CD4-positive, alpha-beta T cell treated with Interferon gamma for 1 hour (primary cell): ENCODE measurements at places on chromosomes 7 and 10.
A peak's percentile ranks its signal among the peaks of the same experiment; 100 is the strongest.

DNA sequence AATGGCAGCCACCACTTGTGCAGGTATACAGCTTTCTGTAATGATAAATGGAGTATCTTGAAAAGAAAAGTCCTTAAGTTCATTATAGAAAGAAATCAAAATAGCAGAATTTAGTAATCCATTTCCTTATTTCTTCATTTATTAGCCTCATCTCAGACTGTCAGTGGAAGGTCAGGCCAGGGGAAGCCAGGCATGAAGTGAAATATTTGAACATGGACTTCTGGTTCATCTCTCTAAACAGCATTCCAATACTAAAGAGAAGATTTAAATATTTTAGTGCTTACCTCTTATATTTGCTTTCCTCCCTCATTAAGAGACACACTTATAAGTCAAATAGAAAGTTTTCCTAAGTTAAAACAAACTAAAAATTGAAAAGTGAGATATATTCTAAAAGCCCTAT, 26.8 kb downstream of the TRDMT1 start:
- DNase-seq: no peak

DNA sequence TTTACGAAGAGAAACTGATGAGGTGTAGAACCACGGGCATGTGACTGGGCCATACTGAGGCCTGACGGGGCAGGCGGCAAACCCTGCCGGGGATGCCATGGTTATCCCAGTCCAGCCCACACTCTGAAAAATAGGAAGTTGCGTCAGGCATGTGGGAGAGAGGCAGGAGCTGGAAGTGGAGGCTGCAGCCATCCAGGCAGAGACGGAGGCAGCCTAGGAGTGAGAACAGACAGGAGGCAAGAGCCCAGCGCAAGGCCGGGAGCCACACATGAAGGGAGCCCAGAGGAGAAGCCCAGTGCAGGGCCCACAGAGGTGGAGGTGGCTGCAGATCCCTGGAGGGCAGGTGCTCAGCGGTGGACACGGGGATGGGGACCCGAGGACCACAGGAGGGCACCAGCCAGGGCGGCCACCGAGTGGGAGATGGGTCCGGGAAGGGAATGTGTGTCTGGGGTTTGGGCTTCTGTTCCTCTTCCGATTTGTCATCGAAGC, 175.2 kb upstream of the PPP2R2D start:
- DNase-seq: no peak

GRCh38 chr10:96858038-96858705, 26.1 kb downstream of the LCOR start:
- DNase-seq: no peak

- DNase-seq: no peak
Observed at GRCh38 chr10:101123085-101123814, 7.8 kb upstream of the TLX1 start.

DNA sequence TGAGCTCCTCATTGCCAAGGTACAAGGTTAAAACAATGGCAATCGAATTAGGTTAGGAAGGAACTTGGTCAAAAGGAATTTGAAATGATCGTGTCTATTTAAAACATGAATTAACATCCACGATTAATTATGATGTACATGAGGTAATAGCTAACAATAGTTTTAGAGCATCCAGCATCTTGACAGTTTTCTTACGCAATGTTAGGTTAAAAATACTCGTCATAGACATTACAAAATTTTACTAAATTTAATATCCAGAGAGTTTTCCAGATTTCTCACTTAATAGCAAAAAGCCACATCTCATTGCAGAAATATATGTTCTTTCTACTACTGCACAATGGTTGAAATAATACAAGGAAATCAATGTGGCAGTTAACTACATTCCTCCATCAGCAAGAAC, 22.6 kb downstream of the CUBN start:
- no peak for DNase-seq

GRCh38 chr7:7424151-7424873, 111.4 kb downstream of the COL28A1 start:
- peak; percentile 26 for DNase-seq

- peak; percentile 74 for DNase-seq
Observed at GRCh38 chr7:102431617-102432298, 1.6 kb upstream of the ORAI2 start.

GRCh38 chr7:106181658-106182265, 69.7 kb upstream of the SYPL1 start:
- no peak for DNase-seq

GRCh38 chr7:33776788-33777187, 128.6 kb upstream of the BMPER start:
- DNase-seq: no peak

DNA sequence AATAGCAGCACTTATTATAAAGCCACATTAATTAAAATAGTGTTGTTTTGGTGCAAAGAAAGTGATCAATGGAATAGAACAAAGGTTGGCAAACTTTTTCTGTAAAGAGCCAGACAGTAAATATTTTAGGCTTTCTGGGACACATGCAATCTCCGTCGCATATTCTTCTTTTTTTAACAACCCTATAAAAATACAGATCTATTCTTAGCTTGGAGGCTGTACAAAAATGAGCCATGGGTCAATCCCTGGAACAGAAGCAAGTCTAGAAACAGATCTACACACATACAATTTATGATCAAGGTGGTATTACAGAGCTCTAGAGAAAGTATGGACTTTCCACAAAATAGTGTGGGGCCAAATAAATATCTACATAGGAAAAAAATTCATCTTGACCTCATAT, 71.8 kb downstream of the ARHGAP21 start:
- no peak for DNase-seq
